ENCODE measurements at places on chromosomes 12 and 14. TPM values are rescaled to one million over a fixed set of nuclear protein-coding genes. Genes with fewer than 3 reads are reported as not detected.
A peak's percentile ranks its signal among the peaks of the same experiment; 100 is the strongest.

- no peak for DNase-seq
Observed at GRCh38 chr12:26276709-26277108, 81.3 kb downstream of the SSPN start.

DNA sequence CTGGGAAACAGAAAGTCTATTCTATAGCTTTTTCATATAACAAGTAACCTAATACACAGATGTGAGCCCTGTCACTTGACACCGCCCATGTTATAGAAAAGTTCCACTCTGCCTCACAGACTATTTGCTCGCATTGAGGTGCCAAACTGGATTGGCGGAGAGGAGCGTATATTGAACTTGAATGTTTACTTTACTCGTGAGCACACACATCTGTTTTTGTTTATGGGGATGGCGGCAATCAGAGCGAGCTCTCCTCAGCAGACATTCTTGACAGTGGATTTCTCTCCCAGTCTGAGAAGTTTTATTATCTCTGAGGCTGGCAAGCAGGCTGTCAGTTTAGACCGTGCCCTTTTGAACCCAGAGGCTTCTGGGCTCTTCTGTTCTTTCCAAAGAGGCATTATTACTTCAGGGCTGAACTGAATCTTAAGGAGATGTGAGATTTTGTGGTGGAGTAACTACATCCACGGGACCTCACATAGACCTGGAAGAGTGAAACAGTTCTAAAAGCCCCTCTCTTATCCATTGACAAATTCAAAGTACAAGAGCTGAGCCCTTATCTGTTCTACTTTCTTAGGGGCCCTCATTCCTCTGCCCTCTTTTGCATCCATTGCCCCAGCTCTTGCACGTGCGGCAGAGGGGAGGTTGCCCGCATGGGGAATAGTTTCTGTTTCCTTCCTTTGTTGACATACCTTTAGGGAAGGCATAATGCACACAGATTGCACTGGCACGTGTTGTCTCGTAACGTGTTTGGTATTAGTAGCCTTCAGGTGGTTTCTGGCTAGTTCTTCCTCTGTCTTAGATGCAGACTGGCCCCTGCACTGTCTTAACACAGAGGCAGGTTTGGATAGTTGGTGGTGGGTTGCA, 68.2 kb downstream of the DRAM1 start:
- DNase-seq, result no peak

GRCh38 chr14:61813096-61813606, 50.9 kb downstream of the SNAPC1 start:
- peak; percentile 3 for DNase-seq

GRCh38 chr14:59160506-59160905, 28.0 kb upstream of the DAAM1 start:
- no peak for DNase-seq

- DNase-seq, result no peak
Observed at GRCh38 chr12:57483466-57483865, 3.8 kb upstream of the ARHGAP9 start.

The P2RX7 gene
- total RNA-seq, result 0.21 TPM

- DNase-seq, result no peak
Observed at GRCh38 chr14:93044556-93044955, 71.2 kb downstream of the ITPK1 start.

GRCh38 chr12:112710414-112710813, 81.1 kb upstream of the RPH3A start:
- DNase-seq, result no peak

The KRT77 gene
- not detected for total RNA-seq

- no peak for DNase-seq
Observed at GRCh38 chr12:95949477-95950206, 6.5 kb downstream of the AMDHD1 start.

- DNase-seq, result peak; percentile 48
Observed at GRCh38 chr14:64612021-64612380, 62.2 kb downstream of the PPP1R36 start.

DNA sequence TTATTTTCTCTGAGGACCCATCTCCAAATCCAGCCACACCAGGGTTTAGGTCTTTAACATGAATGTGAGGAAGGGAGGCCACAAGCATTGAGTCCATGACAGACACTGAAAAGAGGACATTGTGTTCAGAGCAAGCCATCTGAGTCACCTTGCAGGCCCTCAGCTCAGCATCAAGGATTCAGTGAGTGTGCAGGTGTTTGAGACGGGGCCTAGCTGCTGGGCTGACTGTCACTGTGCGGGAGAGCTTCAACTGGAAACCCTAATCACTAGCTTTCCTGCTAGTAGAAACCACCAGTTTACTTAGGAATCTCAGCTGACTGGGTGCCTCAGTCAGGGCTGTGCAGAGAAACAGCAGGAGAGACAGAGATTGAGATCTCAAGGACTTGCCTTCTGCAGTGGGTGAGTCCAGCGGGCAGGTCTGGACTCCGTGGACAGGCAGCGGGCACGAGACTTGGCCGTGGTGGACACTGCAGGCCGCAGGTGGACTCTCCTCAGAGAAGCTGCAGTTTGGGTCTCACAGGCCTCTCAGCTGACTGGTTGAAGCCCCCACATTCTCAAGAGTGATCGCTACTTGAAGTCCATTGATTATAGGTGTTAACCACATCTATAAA, 86.1 kb upstream of the DYNC1H1 start:
- DNase-seq, result no peak

The ITGA7 gene
- 1,498 TPM for total RNA-seq

The JPH4 gene
- total RNA-seq, result not detected
